ENCODE measurements at places on chromosomes 13 and 19.

DNA sequence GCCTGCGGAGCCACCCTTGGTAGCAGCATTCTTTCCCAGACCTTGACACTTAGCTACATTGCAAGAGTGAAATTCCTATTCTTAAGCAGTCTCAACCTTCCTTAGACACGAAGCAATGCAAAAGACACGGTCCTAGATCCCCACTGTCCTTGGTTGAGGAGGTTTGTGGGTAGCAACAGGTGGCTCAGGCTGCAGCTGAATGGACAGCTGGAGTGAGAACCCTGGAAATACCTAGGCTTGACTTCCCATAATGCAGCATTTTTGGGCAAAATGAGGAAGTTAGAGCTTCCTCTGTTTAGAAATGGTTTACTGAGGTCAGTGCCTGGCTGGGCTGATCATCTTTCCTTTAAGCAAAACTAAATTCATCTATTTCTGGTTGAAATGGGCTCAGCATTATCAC, 296.6 kb downstream of the RFC3 start:
- DNase-seq = no peak

GRCh38 chr13:27842571-27842970, 50.3 kb downstream of the GSX1 start:
- no peak for DNase-seq

DNA sequence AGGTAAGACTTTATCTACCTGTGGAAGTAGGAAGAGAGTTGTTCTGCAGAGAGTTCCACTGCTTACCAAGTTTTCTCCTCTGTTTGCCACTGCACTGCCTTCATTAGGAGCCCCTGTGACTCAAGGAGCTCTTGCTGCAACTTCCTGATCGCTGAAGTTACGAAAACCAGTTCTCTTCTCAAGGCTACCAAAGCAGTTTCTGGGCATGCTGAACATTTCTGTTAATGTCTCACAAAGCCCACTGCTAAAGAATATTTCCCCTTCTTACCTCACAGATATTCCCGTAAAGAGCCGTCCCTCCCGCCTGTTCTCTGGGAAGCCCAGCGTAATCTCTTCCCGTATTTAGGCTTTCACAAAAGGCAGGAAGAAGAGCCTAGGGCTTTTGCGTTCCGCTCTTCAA, 82.6 kb upstream of the OXGR1 start:
- DNase-seq = no peak

- DNase-seq = no peak
Observed at GRCh38 chr19:14063105-14063504, 1.2 kb upstream of the PALM3 start.

DNA sequence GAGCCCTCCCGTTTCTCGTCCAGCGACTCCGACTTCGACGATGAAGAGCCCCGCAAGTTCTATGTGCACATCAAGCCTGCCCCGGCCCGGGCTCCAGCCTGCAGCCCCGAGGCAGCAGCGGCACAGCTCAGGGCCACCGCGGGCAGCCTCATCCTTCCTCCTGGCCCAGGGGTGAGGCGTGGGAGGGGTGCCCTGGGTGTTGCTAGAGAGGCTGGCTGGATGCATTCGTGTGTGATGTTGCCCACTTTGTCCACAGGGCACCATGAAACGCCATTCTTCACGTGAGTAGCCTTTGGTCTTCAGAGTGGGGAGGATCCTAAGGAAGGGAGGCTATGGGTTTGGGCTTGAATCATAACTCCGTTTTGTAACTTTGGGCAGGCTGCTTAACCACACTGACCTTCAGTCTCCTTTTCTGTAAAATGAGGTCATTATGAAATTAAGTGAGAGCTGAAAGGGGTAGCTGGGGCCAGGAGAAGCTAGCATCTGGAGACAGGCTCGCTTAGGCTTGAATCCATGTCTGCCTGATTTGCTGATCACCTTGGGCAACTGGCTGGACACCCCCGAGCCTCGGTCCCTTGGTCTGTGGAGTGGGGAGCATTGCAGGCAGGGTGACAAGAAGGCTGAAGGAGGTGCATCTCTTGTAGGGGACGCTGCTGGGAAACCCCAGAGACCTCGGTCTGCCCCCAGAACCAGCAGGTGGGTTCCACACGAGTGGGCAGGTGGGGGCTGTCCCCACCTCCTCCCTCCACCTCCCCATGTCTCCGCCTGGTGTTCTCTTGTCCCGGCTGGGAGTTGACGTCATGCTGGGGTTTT, 18.7 kb upstream of the B3GNT3 start:
- no peak for DNase-seq

DNA sequence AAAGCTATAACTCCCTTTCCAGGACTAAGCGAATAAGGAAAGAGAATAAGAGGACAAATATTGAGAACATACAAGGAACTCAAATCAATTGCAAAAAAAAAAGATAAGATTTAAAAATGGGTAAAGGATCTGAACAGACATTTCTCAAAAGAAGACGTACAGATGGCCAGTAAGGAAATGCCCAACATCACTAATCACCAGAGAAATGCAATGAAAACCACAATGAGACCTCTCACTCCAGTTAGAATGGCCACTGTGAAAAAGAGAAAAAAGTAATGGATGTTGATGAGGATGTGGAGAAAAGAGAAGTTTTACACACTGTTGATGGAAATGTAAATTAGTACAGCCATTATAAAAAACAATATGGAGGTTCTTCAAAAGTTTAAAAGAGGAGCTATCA, 63.8 kb downstream of the VWA8 start:
- DNase-seq = no peak

DNA sequence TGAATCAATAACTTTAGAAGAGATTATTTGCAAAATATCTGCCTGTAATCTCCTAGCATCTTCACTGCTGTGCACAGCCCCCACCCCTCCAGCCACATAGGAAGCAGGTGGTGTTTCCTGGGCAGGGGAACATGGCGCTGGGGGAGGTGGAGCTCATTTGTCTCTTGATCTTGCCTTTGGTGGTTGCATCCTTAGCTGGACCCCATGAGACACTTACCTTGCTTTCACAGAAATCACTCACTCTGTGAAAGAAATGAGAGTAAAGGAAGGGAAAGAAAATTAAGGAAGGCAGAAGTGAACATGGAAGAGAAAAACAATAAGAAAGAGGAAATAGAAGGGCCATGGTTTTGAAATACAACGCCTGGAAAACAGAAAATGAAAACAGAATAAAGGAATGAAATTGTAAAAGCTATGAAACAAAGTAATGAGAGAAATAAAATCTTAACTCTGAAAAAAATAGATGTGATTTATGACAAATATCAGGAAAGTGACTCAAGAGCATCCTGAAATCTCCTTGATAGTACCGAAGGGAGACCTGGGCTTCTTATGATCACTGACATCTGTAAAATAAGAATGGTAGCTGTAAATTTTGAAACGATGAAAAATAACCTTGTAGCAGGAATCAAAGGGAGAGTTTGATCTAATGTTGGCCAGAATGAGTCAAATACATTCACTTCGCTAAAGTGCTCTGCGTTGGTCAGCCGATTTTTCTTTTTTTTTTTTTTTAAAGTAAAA, 17.2 kb upstream of the RNASEH2B start:
- no peak for DNase-seq

- no peak for DNase-seq
Observed at GRCh38 chr13:104206450-104207044, 1140.3 kb upstream of the SLC10A2 start.

GRCh38 chr13:35990196-35990595, 141.0 kb downstream of the DCLK1 start:
- no peak for DNase-seq

DNA sequence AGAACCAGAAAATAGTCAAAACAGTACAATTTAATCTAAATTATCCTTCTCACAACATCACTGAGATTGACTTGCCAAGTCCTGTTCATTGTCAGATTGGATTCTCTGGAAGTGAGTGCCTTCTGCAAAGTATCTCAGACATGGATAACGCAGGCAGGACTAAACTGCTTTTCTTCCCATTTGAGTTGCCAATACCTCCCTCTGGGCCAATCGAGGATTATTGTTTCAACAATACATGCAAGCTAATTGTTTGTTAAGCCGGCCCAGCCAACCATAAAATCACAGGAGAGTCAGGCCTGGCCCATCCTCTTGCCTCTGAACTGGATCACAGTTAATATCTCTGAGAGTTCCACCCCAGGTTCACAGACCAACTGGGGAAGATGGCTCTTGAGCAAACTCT, 240.0 kb downstream of the ENOX1 start:
- no peak for DNase-seq

DNA sequence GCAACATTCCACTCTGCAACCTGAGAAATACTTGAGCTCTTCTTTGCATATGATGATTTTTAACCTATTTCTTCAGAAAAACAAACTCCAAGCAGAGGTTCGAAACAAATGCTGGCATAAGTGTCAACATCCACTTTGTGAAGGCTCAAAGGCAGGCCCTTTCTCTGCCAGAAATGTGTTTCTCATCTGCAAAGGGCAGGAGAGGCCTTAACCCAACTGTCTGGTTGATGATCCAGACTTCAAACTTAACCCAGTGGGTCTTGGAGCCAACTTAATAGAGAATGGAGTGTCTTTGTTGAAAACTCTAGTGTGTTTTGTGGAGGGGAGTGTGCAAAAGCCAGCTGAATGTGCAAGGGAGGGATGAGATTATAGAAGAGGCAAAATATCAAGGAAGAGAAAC, 28.3 kb upstream of the ZNF507 start:
- DNase-seq = no peak

DNA sequence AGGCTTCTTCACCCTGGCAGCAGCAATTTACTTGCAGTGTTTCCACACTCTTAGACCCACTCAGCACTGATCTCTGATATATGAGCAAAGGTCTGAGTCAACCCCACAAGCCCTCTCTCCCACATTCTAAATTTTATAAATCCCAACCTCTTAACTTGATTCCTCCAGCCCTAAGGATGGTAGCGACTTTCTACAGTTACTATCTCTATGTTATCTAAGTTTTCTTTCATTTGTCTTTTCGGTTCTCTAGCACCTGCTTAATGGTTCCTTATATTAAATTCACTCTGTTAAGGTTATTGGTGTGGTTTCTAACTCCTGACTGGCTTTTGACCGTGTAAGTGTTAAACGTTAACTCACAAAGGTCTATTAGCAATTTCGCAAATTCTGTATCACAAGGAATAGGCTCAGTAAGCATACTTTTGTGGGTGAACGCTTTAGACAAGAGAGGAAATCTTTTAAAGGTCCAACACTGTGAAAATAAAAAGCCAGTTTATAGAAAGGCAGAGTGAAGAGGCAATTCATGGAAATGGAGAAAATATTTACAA, 99.3 kb downstream of the DLEU7 start:
- DNase-seq = no peak

- DNase-seq = no peak
Observed at GRCh38 chr13:42379241-42379640, 107.3 kb downstream of the AKAP11 start.

GRCh38 chr13:111973605-111974340, 93.2 kb upstream of the SOX1 start:
- DNase-seq = no peak

DNA sequence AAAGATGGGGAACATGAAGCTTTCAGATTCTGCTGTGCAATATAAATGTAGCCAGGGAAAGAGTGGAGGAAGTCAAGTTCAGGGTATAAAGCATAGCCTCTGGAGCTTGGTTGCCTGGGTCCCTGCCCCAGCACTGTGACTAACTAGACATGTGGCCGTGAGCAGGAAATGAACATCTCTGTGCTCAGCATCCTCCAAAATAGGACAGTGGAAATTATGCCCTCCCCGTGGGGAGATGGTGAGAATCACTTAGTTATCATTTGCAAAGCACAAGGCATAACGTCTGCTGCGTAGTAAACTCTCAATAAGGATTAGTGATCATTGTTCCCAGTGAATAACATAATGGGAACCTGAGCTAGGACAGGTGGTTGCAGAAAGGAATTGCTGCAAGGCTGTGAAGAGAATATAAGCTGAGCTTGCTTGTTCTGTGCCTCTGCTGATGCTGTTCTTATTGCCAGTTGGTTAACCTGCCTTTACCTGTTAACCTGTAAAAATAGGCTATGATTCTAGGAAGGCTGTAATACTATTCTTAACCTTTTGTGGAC, 441.0 kb downstream of the COG6 start:
- DNase-seq = no peak

DNA sequence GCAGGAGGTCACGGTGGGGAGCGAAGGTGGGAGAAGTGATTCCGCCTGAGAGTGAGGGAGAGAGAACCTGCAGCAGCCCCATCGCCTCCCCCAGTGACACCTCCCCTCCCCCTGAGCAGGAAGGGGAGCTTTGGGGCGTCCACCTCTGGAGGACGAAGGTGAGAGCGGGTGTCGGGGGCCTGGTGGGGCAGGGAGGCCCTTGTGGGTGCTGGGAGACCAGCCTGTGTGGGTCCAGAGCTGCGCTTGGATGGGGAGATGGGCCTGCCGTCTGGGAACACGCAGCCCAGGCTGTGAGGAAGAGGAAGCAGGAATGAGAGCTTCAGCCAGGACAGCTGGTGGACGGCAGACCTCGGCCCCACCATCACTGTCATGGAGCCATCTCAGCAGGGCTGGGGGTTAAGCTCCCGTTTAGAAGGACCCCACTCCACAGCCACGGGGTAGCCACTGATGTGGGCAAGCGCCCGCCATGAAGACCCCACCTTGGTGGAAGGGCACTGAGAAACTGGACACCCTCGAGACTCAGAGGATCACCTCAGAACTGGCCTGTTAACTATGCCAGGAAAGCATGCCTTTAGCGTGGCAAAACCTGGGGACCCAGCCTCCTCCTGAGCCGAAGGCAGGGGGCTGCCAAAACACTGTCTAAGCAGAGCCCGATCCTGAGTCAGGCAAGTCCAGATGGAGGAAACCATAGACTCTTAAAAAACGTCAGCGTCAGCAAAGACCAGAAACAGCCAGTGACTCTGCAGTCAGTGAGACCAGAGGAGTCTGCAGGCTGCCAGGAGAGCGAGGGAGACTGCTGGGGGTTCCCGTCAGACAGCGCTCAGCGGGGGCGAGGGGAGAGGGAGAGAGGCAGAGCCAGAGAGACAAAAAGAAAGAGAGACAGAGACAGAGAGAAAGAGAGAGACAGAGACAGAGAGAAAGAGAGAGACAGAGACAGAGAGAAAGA, 6.4 kb upstream of the PROZ start:
- DNase-seq = no peak

- no peak for DNase-seq
Observed at GRCh38 chr13:20407759-20408158, 117.9 kb downstream of the CRYL1 start.

DNA sequence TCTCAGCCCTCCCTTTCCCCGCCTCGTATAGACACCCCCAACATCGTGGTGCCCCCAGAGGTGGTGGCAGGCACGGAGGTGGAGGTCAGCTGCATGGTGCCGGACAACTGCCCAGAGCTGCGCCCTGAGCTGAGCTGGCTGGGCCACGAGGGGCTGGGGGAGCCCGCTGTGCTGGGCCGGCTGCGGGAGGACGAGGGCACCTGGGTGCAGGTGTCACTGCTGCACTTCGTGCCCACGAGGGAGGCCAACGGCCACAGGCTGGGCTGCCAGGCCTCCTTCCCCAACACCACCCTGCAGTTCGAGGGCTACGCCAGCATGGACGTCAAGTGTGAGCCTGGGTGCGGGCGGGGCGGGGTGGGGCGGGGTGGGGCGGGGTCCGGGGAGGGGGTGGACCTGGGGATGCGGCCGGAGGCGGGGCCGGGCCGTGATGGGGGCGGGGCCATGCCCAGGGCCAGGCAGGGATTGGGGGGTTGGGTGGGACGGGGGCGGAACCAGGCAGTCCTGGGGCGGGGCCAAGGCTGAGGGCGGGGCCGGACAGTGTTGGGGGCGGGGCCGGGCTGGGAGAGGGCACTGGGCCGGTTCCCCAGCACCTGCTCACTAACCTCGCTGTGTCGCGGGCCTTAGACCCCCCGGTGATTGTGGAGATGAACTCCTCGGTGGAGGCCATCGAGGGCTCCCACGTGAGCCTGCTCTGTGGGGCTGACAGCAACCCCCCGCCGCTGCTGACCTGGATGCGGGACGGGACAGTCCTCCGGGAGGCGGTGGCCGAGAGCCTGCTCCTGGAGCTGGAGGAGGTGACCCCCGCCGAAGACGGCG, 7.8 kb downstream of the MAG start:
- no peak for DNase-seq
